ENCODE measurements at places on chromosomes 1 and 21. TPM values are rescaled to one million over a fixed set of nuclear protein-coding genes. Genes with fewer than 3 reads are reported as not detected.

GRCh38 chr1:107294686-107295085, 153.8 kb downstream of the NTNG1 start:
- DNase-seq: no peak

DNA sequence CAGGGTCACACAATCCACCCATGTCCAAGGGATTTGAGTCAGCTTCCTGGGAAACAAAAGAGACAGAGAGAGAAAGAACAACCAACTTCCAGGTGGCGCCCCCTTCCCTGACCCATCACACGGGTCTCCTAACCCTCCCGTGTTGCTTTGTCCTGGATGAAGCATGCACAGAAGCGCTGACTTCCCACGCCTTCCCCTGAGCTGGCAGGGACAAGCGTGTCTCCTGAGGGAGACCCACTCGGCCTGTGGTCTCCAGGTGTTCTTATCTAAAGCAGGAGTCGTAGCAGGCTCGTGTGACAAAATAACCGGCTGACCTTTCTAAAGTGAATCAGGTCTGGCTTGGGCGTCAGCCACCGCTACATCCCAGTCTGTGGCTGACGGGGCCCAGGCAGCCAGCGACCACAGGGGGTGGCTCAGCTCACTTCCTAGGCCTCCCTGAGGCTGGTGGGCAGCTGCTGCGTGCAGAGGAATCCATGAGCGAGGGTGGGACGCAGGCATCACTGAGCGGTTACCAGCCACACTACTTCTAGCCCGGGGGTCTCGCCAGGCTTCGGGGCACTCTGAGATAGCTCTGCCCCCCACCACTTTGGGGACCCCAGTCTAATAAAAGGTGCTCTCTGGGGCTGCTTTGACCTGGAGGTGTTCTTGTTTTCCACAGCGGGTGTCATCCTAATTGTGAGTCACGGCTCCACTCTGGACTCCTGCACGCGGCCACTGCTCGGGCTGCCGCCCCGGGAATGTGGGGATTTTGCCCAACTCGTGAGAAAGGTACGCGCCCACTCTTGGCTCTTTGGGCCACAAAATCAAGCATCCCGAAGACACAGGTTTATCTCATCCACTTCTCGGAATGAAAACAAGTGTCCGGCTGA, 40.4 kb downstream of the UBASH3A start:
- no peak for DNase-seq

DNA sequence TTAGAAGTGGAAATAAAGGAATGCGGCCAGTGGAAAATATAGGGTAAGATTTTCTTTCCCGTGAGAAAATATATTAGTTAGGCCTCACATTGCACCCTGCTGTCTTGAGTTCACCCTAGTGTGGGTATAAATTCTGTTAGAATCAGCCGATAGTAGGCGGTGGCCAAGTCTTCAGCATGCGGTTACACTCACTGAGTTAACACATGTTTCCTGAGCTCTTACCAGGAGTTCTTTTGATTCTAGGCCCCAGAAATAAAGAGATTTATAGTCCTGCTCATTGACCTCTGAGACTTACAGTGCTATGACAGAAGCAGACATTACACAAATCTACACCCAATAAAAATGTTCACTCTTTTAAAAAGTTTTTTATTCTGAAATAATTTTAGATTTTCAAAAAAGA, 279.3 kb upstream of the LRRC7 start:
- DNase-seq: no peak

GRCh38 chr1:67514786-67515185, 84.6 kb upstream of the SERBP1 start:
- DNase-seq: no peak

C1orf74 gene
- 0.11 TPM for total RNA-seq

FBXO2 gene
- total RNA-seq: 6.1 TPM

MCOLN3 gene
- total RNA-seq: 0.32 TPM

AMPD1 gene
- not detected for total RNA-seq

Data from ascending aorta (tissue), 2 donors.